Activated CD4-positive, alpha-beta T cell treated with anti-CD3 and anti-CD28 coated beads, Interleukin-2, amount 50 U/mL, for 16 hours (primary cell): ENCODE measurements at places on chromosomes 13 and 19.

DNA sequence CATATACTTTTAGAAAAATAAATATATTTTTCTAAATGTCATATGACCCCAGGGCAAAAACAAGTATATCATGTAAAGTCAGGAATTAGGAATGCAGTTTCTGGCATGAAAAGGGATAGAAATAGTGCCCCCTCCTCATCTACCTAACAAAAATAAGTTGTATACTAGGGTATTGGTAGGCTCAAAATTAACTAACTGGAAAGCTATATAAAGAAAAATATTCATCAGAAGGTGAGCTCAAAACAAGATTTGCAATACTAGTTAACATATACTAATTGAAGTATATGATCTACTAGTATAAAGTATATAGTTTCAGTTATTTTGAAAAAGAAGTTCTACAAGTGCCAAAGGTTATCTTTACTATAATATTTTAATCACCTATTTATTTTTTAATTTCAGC, 200.2 kb downstream of the GPC5 start:
- no peak for DNase-seq

DNA sequence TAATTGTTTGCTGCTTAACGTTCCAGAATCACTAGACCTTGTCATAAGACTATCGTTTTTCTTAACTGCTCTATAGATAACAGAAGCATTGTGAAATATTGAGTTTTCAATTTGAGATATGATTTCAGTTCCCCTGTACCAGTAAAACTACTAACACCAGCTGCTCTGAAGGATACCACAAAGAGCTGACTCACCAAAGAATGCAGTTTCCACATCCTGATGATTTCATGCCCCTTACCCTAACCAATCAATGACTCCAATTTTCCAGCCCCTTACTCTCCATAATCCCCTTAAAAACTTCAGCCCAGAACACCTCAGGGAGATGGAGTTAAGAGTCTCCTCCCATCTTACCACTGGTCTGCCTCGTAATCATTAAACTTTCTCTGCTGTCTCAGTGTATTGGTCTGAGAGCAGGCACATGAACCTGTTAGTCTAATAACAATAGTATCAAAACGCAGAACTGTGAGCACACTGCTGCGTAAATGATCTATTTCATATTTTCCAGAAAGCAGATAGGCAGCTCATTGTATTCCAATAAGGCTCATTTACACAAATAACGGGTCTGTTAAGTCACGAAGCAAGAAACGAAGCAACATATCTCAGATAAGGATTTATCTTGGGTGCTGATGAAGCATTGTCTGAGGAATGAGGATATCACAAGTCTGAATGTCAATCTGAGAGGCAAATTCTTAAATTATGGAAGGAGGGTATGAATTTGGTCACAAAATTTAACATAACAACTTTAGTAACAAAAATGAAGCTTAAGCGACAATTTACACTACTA, 14.1 kb upstream of the CCNA1 start:
- peak; percentile 75 for DNase-seq

DNA sequence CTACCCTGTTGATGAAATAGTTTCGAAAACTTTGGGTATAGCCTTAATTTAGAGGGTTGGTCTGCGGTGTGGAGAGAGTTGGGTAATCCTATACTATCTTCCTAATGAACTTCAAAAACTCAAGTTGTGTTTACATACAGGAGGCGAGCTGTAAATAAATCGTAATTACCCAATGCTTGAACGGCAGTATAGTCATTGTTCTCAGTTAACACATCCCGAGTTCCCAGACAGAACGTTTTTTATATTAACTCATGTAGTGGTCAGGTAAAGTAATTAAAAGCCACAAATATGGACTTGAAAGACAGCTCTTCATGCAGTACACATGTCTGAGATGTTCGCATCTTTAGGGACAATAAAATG, 1.5 kb downstream of the PDS5B start:
- DNase-seq, result no peak

GRCh38 chr13:56066321-56066720, 1074.4 kb upstream of the PRR20A start:
- DNase-seq, result no peak

DNA sequence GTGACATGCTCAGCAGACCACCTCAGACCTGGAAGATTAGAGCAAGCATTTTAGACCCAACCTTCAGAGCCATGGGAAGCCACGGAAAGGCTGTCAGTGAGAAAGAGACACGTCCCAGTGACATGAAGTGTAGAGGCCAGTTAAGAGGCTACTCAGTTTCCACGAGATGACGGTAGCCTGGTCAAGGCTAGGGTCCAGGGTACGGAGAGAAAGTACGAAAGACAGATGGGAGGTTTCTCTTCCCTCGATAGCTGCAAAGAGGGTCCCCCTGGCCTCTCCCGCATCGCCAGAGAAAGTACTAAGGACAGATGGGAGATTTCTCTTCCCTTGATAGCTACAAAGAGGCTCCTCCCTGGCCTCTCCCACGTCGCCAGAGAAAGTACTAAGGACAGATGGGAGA, 8.6 kb downstream of the ZSCAN5A start:
- DNase-seq, result no peak

DNA sequence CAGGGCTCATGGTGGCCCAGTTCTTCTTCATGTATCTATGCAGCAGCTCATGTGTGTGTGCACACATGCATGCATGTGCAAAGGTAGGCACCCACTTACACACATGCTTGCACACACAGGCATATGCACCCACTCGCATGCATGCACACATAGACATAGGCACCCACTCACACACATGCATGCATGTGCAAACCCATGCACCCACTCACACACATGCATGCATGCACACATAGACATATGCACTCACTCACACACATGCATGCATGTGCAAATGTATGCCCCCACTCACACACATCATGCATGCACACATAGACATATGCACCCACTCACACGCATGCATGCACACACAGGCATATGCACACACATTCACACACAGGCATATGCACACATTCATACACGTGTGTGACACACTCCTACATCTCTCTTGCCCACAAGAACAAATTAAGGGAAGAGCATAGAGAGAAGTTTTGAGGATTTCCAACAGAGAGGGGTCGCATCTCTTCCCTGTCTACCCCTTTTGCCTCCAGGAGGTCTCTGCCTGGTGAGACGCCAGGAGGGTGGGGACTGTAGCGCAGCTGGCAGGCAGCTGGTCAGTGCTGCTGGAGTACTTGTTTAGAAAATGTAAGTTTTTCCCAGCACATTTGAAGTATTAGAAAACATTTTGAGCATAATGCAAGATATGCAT, 63.9 kb upstream of the ARHGEF7 start:
- no peak for DNase-seq

DNA sequence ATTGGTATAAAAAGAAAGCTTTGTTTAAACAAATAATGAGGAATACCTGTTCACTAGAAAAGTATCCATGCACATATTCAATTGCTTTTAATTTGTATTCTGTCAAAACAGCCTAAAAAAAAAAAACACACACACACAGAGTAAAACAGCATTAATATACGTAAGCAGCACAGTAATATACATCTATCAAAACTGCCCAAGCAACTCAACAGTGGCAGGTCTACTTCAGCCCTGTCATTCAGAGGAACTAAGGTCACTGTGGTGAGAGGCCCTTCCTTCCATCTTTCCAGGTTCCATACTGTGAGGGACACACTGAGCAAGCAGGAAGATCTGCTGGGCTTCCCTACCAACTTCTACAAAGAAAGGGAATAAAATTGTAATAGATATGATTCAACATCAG, 3.8 kb downstream of the PROSER1 start:
- no peak for DNase-seq

GRCh38 chr13:44232774-44233173, 140.8 kb upstream of the SERP2 start:
- DNase-seq, result no peak

DNA sequence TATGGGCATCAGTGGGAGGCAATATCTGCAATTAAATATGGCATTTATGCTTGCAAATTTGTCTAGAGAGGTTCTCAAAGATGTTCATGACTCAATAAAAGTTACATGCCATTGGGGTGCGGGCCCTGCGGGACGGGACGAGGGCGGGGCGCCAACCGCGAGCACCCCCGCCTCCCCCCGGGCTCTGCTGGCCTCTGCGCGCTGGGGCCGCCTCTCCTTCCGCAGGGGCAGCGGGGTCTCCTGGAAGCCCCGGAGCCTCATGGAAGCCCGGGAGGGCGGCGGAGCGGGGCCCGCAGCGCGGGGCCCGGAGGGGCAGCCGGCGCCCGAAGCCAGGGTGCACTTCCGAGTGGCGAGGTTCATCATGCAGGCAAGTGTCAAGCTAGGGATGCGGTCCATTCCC, 179.2 kb downstream of the TPTE2 start:
- DNase-seq, result no peak

GRCh38 chr19:524062-524674, 7.4 kb upstream of the CDC34 start:
- DNase-seq, result no peak

DNA sequence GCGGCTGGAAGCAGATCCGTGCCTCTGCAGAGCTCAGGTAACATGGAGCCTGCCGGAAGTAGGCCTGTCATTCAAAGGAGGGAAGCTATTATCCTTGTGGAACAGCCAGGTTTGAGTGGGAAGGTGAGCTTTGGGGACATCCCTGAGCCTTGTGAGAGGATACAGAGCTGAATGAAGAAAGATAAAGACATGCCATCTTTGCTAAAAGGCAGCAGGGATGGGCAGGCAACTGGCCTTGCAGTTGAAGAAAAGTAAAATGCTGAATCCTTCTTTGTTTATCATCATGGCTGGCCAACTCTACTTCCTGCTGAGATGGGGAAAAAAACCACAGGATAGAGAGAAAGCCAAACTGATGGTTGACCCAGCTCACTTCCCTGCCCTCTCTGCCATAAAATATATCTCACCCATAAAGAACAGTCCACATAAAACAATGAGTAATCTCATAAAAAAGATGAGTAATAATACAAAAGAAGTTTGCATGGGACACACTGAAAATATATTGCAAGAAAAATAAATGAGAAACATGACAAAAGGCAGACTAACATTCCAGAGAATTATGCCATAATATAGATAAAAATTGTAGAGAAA, 226.3 kb downstream of the DLEU7 start:
- DNase-seq, result no peak

- DNase-seq, result no peak
Measured at GRCh38 chr13:113768018-113768905, 9.2 kb downstream of the TMEM255B start.

DNA sequence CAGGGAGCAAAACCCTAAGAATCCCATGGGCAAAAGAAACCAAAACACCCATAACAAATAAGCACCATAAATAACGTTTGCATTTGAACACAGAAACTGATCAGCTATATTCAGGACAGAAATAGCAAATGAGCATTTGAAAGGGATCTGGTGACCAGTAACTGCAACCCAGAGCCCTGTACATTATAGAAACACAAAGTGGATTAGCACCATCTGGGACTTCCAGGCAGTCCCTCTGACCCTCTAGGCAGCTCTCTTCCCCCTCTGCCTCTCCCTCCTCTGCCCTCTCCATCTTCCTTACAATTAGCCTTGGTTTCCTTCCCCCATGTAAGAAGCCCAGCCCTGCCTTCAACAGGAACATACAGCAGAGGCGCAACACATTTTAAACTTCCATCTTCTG, 215.0 kb downstream of the DCLK1 start:
- DNase-seq, result no peak

GRCh38 chr13:22648320-22648801, 532.4 kb upstream of the SGCG start:
- no peak for DNase-seq

DNA sequence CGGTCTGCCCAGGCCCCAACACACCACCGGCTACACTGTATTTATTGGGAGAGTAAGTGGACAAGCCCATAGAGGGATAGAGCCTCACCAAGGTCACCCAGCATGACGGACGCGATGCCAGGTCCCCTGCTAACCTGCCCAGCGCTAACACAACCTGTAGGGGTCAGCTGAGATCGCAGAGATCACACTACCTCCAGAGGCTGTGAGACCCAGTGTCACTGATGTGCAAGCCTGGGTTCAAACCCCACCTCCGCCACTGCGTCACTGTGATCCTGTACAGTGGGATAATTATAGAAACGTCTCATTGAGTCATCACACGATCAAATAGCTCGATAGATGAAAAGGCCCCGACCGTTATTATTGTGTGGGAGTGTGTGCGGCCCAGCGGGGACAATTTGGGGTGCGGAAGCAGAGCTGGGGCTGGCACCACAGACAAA, 10.6 kb upstream of the TLE2 start:
- DNase-seq, result no peak

DNA sequence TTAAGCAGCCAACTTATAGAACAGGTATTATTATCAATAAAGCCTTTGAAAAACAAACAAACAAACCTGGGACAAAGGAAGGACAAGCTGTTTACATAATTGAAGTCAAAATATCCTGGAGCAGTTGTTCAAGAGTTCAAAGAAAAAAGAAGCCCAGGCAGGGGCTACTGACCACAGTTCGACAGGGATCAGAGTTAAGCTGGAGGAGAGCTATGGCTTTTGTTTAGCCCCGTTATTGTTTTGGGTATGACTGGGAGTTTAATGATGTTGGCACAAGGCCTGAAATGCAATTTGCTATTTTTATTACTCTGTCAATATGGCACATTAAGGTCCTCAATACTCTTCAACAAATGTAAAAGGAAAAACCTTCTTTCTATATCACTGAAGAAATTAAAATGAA, 624.4 kb upstream of the KLHL1 start:
- no peak for DNase-seq

- no peak for DNase-seq
Measured at GRCh38 chr19:10881403-10882107, 10.2 kb downstream of the CARM1 start.

- DNase-seq, result no peak
Measured at GRCh38 chr19:1609103-1609396, 3.8 kb upstream of the UQCR11 start.
